Activated B cell treated with CpG ODN at 0.5 μM for 24 hours (primary cell): ENCODE measurements at places on chromosomes 3 and 15. TPM values are rescaled to one million over a fixed set of nuclear protein-coding genes. Genes with fewer than 3 reads are reported as not detected.

DNA sequence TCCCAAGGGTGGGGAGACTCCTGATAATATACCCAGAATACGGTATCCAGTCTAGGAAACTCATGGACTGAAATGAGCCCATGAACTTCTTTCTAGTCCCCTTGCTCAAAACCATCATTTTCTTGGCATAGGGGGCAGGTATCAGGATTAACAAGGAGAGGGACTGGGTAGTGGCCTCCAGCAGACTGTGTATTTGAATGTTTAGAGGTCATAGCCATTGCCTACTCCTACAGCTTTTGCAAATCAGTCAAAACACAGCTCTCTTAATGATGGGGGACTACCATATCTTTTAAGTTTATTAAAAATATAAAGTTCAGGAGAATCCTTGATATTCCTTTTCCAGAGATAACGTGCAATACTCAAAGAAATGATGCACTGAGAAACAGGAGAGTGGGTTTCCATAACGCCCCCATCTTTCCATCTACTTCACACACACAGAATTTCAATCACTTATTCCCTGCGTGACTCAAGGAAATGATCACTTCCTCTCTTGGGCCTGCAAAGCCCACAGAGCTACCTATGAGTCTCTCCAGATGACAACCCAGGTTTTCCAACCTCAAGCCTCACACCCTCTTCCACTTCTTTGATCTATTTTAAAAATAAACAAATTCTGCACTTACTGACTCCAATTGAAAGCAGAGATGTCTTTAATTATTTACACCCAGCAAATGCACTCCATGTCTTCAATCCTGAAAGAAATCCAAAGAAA, 584.0 kb upstream of the LMCD1 start:
- no peak for DNase-seq

- DNase-seq, result no peak
Observed at GRCh38 chr15:41182266-41182665, 48.3 kb downstream of the EXD1 start.

DNA sequence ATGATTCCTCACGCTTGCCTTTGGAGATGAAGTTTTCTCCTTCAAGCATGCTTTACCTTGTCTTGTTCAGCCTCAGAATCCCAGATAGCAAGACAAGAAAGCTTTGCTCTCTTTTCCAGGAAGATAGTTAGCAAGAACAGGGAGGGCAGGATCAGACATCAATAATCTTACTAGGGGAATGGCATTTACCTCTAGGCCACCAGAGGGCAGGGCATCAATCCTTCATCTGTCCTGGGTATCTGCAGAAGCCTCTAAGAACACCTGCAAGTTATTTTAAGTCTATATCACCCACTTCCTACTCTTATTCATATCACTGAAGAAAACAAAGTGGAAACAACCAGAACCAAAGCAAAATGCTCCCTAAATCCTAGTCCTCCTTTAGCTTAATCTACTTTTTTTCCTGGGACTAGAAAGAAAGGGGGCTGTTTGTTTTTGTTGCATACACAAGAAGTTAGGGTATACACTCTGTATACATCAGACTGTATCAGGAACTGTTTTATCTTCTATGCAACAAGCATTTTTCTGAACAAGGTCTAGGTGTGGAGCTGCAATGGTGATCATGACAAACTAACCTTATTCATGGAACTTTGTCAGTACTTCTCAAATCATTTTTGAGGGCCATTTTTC, 862.5 kb downstream of the CADM2 start:
- DNase-seq, result no peak

GRCh38 chr3:186308549-186308948, 53.5 kb downstream of the DGKG start:
- no peak for DNase-seq

- no peak for DNase-seq
Observed at GRCh38 chr3:139468399-139468798, 7.9 kb downstream of the RBP2 start.

- DNase-seq, result no peak
Observed at GRCh38 chr15:89649013-89649625, 6.1 kb downstream of the KIF7 start.

- no peak for DNase-seq
Observed at GRCh38 chr3:55629432-55629831, 142.3 kb upstream of the WNT5A start.

GRCh38 chr3:139979991-139980390, 45.0 kb downstream of the CLSTN2 start:
- DNase-seq, result no peak

DNA sequence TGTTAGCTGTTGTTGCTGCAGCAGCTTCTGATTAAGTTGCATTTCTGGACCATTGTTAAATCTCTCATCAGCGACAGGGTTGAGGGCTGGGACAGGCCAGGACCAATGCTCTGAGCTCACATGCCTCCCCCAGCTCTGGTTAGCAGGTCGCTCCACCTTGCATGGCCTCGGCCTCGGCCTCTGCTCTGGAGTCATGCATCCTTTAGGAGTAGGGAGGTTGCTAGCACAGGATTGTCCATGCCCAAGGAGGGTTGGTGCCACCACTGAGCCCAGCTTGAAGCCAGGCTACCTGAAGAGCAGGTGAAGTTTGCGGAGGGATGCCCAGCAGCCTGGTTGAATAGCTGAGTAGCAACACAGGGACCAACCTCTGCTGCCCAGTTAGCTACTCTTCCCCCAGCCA, 11.2 kb upstream of the CPNE9 start:
- DNase-seq, result no peak

DNA sequence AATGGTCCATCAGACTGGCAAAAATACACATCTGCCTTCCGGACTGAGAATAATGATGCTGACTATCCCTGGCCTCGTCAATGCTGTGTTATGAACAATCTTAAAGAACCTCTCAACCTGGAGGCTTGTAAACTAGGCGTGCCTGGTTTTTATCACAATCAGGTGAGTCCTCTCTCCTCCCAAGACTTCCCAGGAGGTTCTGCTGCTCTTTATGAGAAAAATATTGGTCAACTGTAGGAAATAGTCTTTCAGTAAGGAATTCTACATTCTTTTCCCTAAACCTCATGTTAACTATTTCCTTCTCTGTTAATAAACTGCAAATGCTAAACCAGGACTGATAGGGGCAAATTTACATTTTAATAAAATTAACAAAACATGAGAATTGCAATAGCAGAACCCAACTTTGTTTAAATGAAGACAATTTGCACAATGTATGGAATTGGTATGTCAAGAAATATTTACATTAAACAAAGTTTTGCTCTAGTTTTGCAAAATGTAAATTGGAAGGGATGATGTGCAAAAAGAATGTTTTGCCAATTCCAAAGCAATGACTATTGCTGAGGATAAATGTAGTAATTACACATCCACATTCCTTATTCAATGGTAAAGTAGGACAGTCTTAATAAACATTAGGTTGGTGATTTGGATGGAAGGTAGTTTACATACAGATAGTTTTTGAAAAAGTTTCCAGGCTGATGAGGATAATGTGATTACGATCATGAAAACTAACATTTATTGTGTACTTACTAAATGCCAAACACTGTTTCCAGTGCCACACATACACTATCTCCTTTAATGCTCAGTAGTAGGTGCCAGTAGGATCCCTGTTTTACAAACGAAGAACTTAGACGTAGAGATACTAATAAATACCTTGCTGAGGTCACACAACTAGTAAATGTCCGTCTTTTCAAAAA, 21.1 kb downstream of the UPK1B start:
- no peak for DNase-seq

DNA sequence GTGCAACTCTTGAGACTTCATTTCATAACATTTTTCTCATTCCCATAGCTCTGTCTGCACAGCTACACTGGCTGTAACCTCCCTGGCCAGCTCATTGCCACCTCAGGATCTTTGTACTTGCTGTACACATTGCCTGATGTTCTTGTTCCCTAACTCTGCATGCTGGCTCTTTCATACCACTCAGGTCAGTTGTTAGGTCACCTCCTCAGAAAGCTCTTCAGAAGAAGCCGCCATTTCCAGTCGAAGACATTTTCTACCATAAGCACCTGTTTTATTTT, 176.2 kb downstream of the AKAP13 start:
- DNase-seq, result no peak

DNA sequence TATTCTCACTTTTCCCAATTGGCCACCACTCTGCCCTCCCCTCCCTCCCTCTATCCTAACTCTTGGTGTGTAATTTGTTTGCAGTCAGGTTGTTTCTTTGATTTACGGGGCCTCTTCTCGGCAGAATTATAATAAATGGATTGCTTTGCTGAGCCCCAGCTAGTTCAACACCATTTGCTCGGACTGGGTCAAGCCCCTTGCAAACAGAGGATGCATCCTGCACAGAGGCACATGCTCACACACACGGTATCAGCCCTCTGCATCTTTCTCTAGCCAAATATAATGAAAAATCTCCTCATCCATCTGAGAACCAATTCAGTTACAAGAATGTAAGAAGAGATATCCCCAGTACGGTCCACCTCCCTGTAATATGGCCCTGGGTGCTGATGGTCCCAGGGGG, 97.7 kb downstream of the EPHB1 start:
- no peak for DNase-seq

DNA sequence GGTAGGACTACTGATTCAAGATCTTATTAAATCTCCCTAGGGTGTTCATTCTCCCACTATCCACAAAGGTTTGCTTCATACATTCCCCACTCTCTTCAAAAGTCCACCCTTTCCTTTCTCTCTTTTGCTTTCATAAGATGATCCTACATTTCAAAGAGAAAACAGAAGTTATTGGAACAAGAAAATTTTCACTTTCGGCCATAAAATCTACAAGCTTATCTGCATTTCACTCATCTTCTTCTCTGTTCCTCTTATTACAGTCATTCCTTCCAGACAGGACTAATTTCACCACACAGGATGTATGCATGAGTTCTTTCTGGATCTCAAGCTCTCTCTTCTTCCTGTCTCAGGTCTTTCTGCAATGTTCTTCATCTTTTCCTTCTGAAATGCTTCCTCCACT, 238.7 kb downstream of the ISL2 start:
- DNase-seq, result no peak

- DNase-seq, result no peak
Observed at GRCh38 chr3:17302774-17303173, 418.0 kb downstream of the PLCL2 start.

DNA sequence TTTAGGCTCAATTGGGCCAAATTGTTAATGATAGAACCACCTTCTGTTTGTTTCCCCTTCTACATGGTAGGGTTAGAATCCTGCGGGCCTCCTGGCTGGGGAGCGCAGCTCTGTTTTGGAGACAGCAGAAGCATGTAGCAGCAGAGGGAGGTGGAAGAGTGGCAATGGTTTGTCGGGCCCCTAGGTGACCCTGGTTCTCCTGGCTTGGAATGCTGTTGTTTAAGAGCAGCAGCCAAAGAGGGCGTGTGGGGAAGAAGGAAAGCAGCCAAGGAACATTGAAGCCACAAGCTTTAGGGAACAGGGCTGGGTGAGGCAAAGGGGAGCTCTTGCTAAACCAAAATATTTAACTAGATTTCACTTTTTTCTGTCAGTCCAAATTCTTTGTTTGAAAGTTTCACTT, 213.7 kb upstream of the NR2E3 start:
- no peak for DNase-seq

DNA sequence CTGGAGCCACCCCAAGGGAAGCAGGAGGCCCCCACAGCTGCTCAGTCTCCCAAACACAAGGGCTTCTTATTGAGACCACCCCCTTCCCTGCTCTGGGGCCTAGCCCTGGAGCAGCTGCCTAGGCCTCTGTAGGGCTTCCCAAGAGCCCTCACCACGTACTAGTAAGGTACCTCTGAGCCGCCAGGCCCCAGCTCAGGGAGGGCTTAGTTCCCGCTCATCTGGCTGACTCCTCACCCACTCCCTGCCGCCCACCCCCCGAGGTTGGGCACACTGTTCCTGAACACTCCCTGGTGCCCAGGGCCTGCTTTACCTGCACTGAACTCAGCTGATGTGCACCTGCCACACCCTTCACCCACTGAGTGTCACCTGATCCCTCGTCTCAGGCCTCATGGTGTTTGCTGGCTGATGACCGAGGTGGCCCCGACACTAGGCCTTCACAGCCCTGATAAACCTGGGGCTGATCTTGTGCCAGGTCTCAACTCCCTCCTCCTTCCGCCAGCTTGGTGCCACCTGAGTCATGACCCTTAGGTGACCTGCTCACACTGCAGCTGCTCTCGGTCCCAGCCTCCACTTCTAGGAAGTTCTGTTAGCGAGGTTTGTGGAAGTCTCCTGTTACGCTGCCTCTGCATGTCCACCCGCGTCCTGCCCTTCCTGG, 18.0 kb upstream of the SPTBN5 start:
- no peak for DNase-seq

GRCh38 chr3:69997631-69998307, 1.8 kb upstream of the SAMMSON start:
- DNase-seq, result no peak

GRCh38 chr15:36557364-36557763, 22.1 kb upstream of the CDIN1 start:
- DNase-seq, result no peak

DNA sequence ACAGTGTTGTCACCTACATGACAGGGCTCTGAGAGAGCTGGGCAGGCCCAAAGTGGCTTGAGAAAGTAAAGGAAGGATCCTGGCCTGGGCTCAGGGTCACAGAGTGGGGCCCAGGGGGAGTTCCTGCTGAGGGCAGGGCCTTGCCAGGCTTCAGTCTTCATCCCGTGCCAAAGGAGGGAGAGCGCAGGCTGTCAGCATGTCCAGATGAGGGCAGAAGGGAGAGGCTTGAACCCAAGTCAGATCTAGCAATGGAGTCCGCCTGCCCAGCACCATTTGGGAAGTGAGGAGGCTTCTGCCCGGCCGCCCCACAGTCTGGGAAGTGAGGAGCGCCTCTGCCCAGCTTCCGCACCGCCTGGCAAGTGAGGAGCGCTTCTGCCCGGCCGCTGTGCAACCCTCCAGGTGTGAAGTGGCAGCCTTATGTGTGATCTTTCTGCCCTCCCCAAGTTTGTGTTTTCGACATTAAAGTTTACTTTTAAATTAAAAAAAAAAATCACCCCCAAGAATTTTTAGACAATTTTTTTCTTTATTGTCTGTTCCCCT, 303.6 kb upstream of the PROK2 start:
- no peak for DNase-seq

- no peak for DNase-seq
Observed at GRCh38 chr15:65095011-65095746, 18.6 kb downstream of the KBTBD13 start.

The EBLN2 gene
- 6.9 and 9.4 TPM in 2 replicates for total RNA-seq

The RUVBL1 gene
- 44.8 and 46.6 TPM in 2 replicates for total RNA-seq

The SAMD7 gene
- total RNA-seq, result 0.20 TPM in 1 of 2 replicates, not detected in the other

The AGTR1 gene
- total RNA-seq, result not detected in 2 replicates

The WDR6 gene
- total RNA-seq, result 205 and 250 TPM in 2 replicates

The TICRR gene
- 0.69 TPM in 2 replicates for total RNA-seq

The SH2D7 gene
- total RNA-seq, result not detected in 2 replicates

The THSD4 gene
- total RNA-seq, result not detected in 2 replicates

The NPAP1 gene
- not detected in 2 replicates for total RNA-seq

The ABI3BP gene
- total RNA-seq, result not detected in 2 replicates

The RLBP1 gene
- total RNA-seq, result not detected in 2 replicates

The LSMEM2 gene
- not detected in 2 replicates for total RNA-seq

The C2CD4B gene
- not detected in 2 replicates for total RNA-seq

The GXYLT2 gene
- total RNA-seq, result not detected in 2 replicates

The TRIM42 gene
- not detected in 2 replicates for total RNA-seq

The SERINC4 gene
- 0.11 and 0.20 TPM in 2 replicates for total RNA-seq
